ENCODE measurements at places on chromosomes 3 and 15. TPM values are rescaled to one million over a fixed set of nuclear protein-coding genes. Genes with fewer than 3 reads are reported as not detected.

DNA sequence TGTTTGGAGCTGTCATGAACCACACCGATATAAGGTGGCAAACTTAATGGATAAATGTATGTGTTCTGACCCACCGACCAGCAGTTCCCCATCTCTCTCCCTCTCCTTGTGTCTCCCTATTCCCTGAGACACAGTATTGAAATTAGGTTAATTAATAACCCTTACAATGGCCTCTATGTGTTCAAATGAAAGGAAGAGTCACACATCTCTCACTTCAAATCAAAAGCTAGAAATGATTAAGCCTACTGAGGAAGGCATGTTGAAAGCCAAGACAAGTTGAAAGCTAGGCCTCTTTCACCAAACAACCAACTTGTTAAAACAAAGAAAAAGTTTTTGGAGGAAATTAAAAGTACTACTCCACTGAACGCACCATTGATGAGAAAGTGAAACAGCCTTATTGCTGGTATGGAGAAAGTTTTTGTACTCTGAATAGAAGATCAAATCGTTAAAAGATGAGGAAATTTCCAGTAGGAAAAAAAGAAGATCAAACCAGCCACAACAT lies 15.0 kb downstream of the ATR start:
- no peak for DNase-seq
- peaks cover 75% of the 10 kb centered on the region for H3K36me3 ChIP-seq
- no peak overlapping the region for H3K27ac ChIP-seq
- H3K4me1 ChIP-seq, result no peaks in the 10 kb centered on the region
- no peak overlapping the region for H3K4me3 ChIP-seq

DNA sequence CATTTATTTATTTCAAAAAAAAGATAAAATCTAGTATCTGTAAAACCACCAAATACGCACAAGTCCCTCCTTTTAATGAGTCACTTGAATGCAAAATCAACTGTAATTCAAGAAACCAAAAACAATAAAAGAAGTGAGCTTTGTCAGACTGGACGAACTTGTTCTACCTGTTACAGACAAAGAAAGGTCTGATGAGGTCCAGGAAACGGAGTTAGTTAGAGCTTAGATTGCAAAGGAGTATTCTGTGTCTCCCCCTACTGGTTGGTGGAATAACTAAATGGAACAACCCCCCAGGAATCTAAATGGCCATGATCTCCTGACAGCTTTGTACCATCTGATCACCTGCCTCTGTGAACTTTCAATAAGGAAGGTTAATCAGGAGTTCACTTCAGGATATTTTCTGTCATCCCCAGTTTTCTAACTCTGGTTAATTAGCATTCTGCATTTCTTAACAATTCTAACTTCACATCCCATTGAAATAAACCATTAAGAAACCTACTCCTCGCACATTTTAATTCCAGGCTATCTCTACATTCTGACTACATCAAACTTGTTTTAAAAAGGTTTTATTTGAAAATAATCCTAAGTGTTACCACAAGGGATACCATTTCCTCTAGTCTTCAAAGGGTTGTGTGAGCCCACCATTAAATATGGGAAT lies 333.0 kb upstream of the SATB1 start:
- DNase-seq, result no peak
- H3K27me3 ChIP-seq, result no peaks in the 10 kb centered on the region
- H3K4me1 ChIP-seq, result no peaks in the 10 kb centered on the region
- no peaks in the 10 kb centered on the region for H3K36me3 ChIP-seq
- H3K27ac ChIP-seq, result no peak overlapping the region
- H3K4me3 ChIP-seq, result no peak overlapping the region

- H3K4me3 ChIP-seq, result no peak overlapping the region
- peaks cover 5% of the 10 kb centered on the region for H3K4me1 ChIP-seq
- no peak overlapping the region for H3K27ac ChIP-seq
- H3K27me3 ChIP-seq, result no peaks in the 10 kb centered on the region
Observed at GRCh38 chr3:141452773-141453172, 34.1 kb upstream of the RASA2 start.

DNA sequence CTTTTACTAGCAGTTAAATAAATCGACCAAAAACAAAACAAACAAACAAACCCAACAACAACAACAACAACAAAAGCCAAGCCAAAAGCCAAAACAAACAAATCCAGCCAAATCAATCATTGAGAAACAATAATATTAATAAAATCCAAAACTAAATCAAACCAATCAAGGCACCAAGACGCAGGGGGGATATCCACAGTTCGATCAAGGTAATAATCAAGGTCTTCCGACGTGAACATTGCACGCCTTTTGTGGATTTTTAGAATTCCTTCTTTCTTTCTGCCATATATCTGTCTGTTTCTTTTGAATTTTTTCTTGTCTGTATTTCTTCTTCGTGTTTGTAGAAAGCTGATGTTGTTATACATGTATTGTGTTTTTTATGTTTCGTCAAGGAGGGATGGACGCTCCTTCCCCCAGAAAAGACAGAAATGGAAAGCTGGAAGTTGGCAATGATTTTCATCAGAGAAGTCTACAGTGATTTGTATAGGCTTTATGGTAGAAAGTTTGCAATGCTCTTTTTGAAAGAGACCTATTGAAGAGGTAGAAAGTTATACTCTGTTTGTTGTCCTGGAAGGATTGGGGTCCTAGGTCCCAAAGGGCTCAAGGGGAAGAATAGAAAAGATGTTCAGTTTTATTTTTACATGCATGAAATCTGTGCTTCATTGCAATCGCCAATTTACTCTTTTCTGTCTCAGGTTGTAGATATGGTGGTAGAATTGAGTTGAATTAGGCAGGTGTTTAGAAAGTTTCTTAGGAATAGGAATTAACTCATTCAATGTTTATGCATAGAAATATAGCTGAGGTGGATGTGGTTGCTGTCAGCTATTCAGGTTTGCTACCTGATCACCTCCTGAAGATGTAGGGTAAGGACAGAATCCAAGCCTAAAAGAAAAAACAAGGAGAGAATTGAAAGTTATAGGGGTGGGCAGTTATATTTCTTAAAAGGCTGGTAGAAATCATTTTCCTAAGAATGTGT lies 1.2 kb downstream of the ARPP21 start:
- H3K36me3 ChIP-seq, result no peaks in the 10 kb centered on the region
- H3K4me3 ChIP-seq, result peak overlapping the region; percentile 80
- H3K27ac ChIP-seq, result peak overlapping the region; percentile 90
- DNase-seq, result no peak
- H3K27me3 ChIP-seq, result no peaks in the 10 kb centered on the region

CNTN4 gene
- 1.9 TPM for total RNA-seq

- H3K27me3 ChIP-seq, result no peaks in the 10 kb centered on the region
- peak; percentile 25 for DNase-seq
- H3K36me3 ChIP-seq, result no peaks in the 10 kb centered on the region
Observed at GRCh38 chr15:34725556-34725955, 29.2 kb downstream of the GJD2 start.

GRCh38 chr3:135448520-135448919 lies 517.0 kb upstream of the PPP2R3A start:
- no peaks in the 10 kb centered on the region for H3K4me1 ChIP-seq
- H3K27ac ChIP-seq, result no peak overlapping the region

- H3K27me3 ChIP-seq, result no peaks in the 10 kb centered on the region
- no peak overlapping the region for H3K4me3 ChIP-seq
- H3K36me3 ChIP-seq, result no peaks in the 10 kb centered on the region
Observed at GRCh38 chr3:23567917-23568316, 237.8 kb upstream of the UBE2E1 start.

DNA sequence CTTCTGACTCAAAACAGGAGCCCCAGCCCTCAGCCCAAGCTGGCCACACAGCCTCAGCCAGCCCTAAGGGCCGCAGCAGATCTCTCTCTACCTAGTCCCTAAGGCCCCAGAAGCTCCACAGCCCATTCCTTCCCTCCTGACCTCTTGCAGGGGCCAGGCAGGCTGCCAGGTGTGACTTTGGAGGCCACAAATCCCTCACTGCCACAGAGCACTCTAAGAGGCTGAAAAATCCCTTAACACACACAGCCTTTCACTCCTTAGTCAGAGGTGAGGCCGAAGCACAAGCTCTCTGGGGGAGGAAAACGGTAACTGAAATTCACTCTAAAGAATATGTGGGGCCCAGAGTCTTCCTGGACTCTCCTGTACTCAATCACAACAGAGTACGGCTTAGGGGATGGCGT lies 23.3 kb downstream of the LRRC2 start:
- DNase-seq, result no peak
- no peaks in the 10 kb centered on the region for H3K27me3 ChIP-seq
- H3K4me1 ChIP-seq, result peaks cover 32% of the 10 kb centered on the region
- H3K4me3 ChIP-seq, result no peak overlapping the region
- peak overlapping the region; percentile 74 for H3K27ac ChIP-seq
- H3K36me3 ChIP-seq, result peaks cover 3% of the 10 kb centered on the region

DNA sequence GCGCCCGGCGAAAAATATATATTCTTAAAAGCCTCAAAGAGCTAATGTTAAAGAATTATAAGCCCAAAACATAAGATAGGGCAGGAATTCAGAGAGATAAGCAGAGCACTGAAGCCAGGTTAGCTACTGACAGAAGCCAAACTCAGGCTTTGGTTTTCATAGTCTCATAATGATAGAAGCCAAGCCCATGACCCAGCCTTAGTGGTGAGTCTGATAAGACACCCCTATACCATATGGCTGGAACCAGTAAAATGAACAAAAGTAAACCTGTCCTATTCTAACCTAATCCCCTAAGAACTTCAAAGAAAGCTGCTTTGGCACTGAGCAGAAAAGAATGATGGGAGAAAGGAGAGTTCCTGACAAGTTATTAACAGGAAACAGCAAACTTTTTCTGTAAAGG lies 25.9 kb downstream of the MYO9A start:
- no peak overlapping the region for H3K27ac ChIP-seq
- no peak for DNase-seq
- no peak overlapping the region for H3K4me3 ChIP-seq

HRG gene
- total RNA-seq, result not detected

DNA sequence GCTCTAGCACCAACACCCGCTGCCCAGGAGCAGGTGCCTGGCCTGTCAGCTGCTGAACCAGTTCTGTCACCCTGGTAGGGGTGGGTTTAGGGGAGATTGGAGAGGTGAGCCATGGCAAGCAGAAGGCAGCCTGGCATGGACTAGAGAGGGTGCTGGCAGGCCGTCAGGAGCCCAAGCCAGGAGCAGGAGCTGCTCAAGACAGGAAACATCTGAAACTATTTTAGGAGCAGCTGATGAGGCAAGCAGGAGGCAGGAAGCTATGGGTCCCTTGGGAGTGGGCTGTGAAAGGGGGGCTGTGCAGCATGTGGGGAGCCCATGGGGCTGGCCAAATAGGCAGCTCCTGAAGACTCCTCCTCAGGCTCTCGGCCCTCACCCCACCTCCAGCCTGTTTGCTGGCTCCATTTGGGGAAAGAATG lies 2.3 kb downstream of the INKA1 start:
- DNase-seq, result peak; percentile 87
- peaks cover 7% of the 10 kb centered on the region for H3K36me3 ChIP-seq
- H3K27ac ChIP-seq, result peak overlapping the region; percentile 93

NMB gene
- total RNA-seq, result 1.2 TPM

EPHA3 gene
- 1.5 TPM for total RNA-seq

DNA sequence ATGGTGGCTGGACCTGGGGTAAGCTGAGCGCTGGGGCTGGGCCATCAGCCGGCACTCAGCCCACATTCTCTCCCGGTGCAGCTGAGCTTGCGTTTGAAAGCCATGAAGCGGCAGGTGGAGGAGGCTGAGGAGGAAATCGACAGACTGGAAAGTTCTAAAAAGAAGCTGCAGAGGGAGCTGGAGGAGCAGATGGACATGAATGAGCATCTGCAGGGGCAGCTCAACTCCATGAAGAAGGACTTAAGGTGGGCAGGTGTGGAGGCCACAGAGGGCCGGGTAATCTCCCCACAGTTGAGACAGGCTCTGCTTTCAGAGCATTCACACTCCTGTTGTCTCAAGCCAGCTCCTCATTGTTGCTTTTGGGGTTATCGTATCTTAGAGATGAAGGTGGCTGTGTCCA lies 45.7 kb upstream of the MYZAP start:
- H3K4me1 ChIP-seq, result peaks cover 16% of the 10 kb centered on the region
- no peak overlapping the region for H3K27ac ChIP-seq

GRCh38 chr3:114711321-114711886 lies 417.6 kb downstream of the TIGIT start:
- no peaks in the 10 kb centered on the region for H3K27me3 ChIP-seq
- DNase-seq, result no peak
- H3K27ac ChIP-seq, result peak overlapping the region; percentile 34
- no peak overlapping the region for H3K4me3 ChIP-seq

GFM1 gene
- 55.9 TPM for total RNA-seq

LMAN1L gene
- 0.36 TPM for total RNA-seq

Data from psoas muscle (tissue), 8 donors.